ENCODE measurements at places on chromosomes 16 and 17.

- no peak for DNase-seq
These were observed 127.5 kb downstream of the HS3ST3A1 start for GRCh38 chr17:13474073-13474800.

- DNase-seq: peak; percentile 20
These were observed 21.6 kb downstream of the POLR3E start for GRCh38 chr16:22318690-22319358.

DNA sequence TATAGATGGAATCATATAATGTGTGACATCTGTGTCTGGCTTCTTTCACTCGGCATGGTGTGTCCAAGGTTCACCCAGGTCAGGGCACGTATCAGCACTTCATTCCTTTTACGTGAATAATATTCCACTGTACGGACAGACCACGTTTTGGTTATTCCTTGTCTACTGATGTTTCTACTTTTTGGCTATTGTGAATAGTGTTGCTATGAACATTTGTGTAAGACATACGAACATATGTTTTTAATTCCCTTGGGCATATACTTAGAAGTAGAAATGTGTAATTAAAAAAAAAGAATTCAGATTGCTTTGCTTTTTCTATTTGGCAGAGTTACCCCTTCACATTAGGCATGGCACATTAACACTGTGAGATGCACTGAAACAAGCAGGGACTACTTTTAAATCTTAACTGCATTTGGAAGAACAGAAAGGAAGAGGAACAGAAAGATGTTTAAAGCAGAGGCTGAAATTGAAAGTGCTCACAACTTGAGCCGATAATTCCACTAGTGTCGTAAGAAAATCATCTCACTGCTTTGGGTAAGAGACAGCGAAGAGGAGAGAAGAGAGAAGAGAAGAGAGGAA is 105.3 kb downstream of the VPS53 start:
- DNase-seq: no peak

- no peak for DNase-seq
These were observed 13.5 kb downstream of the ACE start for GRCh38 chr17:63490329-63490728.

DNA sequence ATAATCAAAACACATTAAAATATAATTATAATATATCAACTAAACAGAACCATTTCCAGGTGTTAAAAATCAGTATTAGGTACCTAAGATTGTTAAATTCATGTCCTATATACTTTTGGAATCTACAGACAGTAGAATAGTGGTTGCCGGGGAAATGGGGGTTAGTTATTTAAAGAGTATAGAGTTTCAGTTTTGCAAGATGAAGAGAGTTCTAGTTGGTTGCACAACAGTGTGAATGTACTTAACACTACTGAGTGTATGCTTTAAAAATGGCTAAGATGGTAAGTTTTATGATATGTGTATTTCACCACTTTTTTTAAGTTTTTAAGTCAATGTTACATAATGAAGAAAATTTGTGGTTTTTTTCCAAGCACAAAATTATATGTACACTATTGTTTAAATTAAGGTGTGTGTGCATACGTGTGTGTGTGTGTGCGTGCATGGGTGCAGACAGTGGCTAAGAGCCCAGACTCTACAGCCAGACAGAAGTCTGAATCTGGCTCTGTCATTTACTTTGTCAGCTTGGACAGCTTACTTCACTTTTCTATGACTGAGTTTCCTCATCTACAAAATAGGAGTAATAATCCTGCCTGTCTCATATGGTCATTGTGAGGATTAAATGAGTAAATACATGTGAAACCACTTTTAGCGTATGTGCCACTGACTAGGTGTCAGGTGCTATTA is 25.3 kb upstream of the PHAF1 start:
- DNase-seq: peak; percentile 41

DNA sequence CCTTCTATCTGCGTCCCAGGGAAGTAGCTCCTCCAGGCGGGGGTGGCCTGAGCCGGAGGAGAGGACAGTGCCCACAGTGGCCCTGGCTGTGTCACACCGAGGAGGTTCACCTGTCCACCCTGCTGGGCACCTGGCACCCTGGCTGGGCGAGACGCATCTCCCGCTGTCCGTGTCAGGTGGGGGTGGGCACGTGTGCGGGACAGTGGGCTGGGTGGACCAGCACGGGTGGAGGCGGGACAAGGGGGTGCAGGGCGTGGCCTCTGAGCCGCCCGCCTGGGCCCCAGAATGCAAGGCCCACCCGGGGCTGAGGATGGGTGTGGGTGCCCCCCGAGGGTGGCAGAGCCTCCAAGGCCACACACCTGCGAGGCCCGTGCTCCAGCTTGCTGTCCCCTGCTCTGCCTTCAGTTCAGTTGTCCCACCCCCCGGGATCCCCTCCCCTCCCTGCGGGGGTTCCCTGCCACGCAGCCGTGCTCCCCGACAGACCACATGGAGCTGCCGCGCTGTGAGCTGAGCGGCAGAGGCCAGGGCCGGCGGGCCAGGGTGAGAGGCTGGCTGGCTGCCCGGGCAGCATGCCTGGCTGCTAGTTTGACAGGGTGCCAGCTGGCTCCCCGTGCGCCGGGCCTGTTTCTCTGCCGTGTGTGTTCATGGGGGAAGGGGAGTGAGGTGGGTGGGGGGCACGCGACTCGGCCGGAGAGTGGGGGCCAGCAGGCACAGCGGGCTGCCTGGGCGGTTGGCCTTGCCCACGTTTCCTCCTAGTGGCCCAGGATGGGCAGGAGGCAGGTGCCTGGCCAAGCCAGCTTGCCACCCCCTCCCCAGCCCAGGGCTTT is 33.9 kb downstream of the BAHCC1 start:
- no peak for DNase-seq

DNA sequence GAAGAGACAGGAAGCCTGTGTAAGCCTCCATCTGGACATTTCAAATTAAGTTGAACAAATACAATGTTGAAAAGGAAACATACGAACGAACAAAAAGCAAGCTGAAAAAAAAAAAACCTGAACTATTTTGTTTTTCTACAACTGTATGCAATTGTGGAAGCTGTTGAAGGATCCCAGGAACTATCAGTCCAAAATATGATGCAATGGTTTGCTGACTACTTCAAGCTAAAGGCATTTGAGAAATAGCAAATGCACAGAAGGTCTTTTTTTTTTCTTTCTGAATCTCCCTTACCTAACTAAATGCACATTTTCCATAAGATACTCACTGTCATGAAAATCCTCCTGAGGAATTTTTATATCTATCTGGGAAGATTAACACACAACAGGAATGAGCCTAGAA is 40.2 kb downstream of the MAF start:
- DNase-seq: no peak

GRCh38 chr16:78324649-78325285 is 225.3 kb downstream of the WWOX start:
- peak; percentile 32 for DNase-seq

GRCh38 chr17:83114706-83115105 is 35.3 kb downstream of the METRNL start:
- DNase-seq: no peak

Measured in NCI-H1417 (cell line).